ENCODE measurements at places on chromosomes 3 and 15.

DNA sequence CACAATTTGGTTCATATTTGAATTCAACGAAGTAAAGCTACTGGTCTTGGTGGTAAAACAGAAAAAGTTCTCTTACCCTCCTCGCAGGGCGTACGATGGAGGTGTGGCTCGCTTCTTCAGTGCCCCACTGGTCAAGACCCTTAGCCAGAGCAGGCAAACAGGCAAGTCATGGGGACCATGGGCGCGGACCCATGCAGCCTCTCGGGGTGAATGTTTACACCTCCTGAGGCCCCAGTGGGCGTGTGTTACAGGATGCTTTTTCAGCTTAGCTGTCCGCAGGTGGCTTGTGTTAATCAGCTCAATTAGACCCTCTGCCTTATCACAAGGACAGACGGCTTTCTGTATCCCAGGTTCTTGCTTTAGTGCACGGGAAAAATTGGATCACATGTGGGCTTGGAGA lies 991.8 kb downstream of the GBE1 start:
- DNase-seq = no peak

DNA sequence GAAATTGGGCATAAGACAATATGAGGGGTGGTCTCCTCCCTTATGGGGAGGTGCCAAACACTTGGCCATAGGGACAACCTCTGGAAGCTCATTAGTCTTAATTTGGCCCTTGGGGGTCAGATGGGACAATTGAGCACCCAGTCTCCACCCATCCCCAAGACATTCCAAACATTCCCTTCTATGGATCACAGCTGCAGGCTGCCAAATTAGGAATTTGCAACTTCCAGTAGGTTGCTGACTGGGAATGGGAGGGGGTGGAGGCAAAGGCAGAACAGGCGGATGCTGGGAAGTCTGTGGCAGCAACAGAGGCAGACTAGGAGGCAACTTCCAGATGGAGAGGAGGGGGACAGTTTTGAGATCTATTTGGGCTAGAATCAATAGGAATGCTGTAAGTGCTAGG lies 1.4 kb upstream of the PDHB start:
- no peak for DNase-seq

- no peak for DNase-seq
Observed at GRCh38 chr3:11914041-11914440, 67.4 kb upstream of the TAMM41 start.

DNA sequence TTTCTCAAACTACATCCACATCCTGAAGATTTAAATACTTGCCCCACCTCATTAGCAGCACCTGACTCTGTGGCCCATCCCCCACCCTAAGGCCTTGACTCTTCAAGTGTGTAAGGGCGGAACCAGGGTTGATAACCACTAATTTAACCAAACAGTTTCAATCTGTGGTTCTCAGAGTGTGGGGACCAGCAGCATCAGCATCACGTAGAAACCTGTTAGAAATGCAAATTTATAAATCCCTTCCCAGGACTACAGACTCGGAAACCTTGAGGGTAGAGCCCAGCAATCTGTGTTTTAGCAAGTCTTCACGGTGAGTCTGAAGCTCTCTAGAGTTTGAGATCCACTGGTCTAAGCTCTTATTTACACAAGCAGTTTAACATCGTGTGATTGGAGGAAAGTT lies 12.4 kb downstream of the GNB4 start:
- no peak for DNase-seq

DNA sequence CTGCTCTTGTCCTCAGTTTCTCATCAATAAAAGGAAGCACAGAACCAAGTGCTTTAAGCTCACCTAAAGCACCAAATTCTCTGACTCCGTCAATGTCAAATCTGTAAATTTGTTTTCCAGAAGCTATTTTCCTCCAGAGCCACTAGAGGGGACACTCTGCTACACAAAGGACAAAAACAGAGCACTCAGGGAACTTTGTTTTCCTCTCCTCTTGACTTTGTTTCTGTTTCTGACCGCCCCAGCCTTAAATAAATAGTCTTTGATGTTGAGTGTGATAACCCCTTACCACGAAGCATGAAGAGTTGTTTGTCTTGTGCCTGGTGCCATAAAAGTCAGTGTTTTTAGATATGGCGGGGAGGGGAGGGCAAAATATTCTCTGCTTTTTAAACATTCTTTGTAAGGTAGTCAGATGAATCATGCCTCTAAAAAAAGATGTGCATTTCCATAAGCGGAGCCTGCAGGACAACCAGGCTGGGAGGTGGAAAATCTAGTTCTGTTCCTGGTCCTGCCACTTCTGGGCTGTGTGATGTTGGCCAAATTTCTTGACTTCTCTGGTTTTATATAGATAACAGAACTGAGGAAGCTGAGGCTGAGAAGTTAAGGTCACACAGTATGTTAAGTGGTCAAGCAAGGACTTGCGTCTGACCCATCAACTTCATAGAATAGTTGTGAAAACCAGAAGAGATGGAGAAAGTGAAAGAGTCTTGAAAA lies 7.3 kb upstream of the ZBTB38 start:
- DNase-seq = peak; percentile 54

DNA sequence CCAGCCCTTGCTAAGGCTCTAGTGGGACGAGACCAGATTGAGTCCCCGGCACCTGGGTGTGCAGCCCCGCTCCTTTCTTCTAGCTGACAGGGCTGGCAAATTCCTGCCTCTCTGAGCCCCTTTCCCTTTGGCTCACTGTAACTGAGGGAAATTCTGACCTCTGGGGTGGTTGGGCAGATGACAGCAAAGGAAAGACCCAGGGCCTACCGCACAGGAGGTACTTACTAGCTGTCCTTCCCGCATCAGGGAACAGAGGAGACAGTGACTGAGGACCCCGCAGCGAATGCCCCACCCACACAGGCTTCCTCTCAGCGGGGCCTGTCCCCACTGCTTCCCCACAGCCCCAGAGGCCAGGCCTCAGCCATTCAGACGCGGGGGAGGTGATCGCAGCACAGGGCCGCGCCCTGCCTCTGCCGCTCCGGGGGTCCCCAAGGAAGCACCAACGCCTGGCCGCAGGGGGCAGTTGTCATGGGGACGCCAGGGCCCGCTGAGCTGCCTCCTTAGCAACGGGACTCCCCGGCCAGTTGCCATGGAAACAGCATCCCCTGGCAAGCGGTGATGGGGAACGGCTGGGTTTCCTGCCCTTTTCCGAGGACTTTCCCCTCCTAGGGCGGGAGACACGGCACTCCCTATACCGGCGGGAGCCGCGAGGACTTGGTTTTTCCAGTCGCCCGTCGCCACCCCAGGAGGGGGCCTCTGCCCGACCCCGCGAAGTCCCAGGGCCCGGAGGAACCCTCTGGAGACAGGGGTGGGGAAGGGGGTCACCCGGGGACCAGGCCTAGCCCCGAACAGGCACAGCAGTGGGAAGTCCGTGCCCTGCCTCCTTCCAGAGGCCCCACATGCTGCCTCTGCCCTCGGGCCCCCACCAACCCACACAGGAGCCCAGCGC lies 50.1 kb downstream of the HCN4 start:
- DNase-seq = peak; percentile 25

Measured in renal cortex interstitium (tissue), 15 donors.